ENCODE measurements at places on chromosomes 2 and 18. TPM values are rescaled to one million over a fixed set of nuclear protein-coding genes. Genes with fewer than 3 reads are reported as not detected.

DNA sequence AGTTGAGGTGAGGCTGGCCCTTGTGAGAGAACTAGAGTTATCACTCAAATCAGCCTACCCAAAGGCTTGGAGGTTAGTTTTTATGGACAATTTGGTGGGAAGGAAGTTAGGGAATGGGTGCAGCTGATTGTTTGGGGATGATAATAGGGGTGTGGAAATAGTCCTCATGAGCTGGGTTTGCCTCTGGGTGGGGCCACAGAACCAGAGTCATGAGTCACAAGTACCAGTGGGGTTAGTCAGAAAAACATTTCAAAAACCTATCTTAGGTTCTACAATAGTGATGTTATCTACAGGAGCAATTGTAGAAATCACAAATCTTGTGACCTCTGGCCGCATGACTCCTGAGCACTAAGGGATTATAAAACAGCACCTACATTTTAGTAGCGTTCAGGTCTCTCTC is 630.1 kb upstream of the PIK3C3 start:
- H3K4me1 ChIP-seq = no peaks in the 10 kb centered on the region
- no peaks in the 10 kb centered on the region for H3K27me3 ChIP-seq
- H3K4me3 ChIP-seq = no peak overlapping the region
- no peaks in the 10 kb centered on the region for H3K36me3 ChIP-seq
- H3K27ac ChIP-seq = no peak overlapping the region

- H3K36me3 ChIP-seq = no peaks in the 10 kb centered on the region
- no peak overlapping the region for H3K4me3 ChIP-seq
- no peaks in the 10 kb centered on the region for H3K4me1 ChIP-seq
- no peaks in the 10 kb centered on the region for H3K27me3 ChIP-seq
- no peak for DNase-seq
Measured at GRCh38 chr2:99657691-99658258, 168.0 kb upstream of the REV1 start.

DNA sequence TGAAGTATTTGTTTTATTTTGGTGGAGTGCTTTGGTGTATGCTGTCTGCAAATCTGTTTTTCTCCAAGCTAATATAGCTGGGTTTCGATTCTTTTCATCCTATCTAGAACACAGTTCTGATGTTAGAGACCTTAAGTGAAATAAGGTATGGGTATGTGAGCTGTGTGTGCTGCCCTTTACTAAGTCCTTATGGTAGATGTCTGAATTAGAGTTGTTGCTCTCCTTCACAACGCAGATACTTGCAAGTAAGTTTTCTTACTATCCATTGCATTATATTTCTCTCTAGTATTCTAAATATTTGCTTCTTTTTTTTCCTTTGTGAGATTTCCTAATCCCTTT is 38.6 kb downstream of the AGFG1 start:
- 0 out of 2 replicates have a peak overlapping the region, but pooled peaks have one; percentile 8 for H3K27ac ChIP-seq
- H3K4me3 ChIP-seq = no peak overlapping the region
- H3K36me3 ChIP-seq = no peaks in the 10 kb centered on the region

Gene RNF152
- 0.03 TPM for total RNA-seq

Measured in GM12878 (cell line).